ENCODE measurements at places on chromosomes 13 and 19. TPM values are rescaled to one million over a fixed set of nuclear protein-coding genes. Genes with fewer than 3 reads are reported as not detected.

DNA sequence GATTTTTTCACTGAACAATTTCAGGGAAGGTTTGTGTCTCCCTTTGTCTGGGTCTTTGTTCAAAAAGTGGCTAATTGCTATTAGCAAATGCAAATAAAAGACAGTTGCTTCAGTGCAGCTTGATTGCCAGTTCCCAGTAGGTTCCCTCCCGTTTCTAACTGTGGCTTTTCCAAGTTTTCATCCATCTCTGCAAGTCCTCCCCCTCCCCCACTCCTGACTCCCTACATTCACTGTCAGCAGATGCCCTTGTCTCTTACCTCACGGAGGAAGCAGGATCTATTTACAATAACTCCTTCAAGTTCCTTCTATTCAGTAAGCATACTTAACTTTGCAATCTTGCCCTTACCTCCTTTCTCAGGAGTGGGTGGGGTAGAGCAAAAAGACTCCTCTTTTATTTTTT, 55.4 kb upstream of the SCEL start:
- DNase-seq, result no peak

DNA sequence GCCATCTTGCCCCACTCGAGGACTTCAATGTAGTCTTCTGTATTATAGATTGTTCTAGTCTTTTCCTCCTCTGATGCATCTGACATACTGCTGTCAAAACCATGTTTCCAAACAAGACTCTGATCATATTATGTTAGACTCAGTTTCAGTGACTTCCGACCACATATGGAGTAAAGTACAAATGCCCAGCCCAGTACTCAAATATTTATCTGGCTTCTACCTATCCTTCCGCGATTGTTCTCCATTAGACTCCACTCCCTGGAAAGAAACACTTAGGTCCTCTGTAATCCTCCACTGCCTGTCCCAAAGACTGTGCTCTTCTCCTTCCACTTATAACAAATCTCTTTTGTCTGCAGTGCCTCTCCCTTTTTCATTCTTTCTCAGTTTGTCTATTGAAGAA, 439.5 kb downstream of the EFNB2 start:
- no peak for DNase-seq

DNA sequence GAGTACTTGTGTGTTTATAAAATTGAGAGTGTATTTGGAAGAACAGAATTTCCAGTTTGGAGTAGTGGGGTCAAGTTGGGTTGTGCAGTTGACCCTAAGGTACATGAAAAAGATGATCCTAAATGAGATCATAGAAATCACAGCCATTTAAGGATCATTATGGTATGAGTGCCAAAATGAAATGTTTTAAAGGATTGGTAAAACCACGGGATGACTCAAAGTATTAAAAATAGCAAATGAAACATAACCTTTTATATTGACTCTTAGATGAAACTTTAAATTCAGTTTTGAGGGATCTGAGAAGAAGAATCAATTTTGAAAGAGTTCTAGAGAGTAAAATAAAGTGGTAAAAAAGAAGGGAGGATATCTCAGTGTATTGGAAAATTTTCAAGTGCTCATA, 773.8 kb downstream of the GPC5 start:
- no peak for DNase-seq

GRCh38 chr19:33448159-33448516, 73.5 kb downstream of the PEPD start:
- DNase-seq, result no peak

Gene CABP5
- not detected for total RNA-seq

DNA sequence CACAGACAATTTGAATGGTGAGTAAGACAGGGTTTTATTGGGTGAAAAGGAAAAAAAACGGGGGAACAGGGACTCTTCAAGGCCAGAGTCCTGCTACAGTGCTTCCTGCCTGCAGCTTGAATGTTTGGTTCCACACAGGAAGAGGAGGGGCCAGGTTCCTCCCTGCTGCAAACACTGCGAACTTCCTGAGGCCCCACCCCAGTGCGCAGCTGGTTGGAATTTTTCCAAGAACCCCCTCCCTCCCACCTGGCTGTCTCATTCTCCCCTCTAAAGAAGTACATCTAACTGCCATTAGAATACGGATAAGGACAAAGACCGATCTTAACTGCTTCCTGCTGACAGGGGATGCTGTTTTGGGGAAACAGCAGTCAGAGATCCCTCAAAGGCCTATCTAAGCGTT, 184.9 kb downstream of the GGACT start:
- DNase-seq, result no peak

DNA sequence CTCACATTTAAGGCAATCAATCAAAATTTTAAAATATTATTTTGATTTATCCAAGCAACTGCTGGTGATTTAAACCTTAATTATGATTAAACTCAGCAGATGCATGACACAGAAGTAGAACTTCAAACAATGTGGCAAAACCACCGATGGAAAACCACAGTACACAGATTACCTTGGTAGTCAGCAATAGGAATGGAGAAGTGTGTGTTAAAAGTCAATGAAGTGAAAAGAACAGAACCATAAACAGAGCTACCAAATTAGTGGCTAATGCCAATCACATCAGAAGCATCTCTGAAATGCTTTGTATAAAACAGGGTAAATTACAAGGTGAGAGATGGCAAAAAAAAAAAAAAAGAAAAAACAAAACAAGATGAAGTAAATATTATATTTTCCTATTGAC, 31.2 kb downstream of the KATNAL1 start:
- no peak for DNase-seq

- DNase-seq, result peak; percentile 70
These were observed 606 bp downstream of the ERCC5 start for GRCh38 chr13:102846261-102847015.

GRCh38 chr19:30168760-30169159, 203.4 kb upstream of the ZNF536 start:
- DNase-seq, result no peak

GRCh38 chr13:42815681-42816080, 34.3 kb downstream of the FAM216B start:
- no peak for DNase-seq

DNA sequence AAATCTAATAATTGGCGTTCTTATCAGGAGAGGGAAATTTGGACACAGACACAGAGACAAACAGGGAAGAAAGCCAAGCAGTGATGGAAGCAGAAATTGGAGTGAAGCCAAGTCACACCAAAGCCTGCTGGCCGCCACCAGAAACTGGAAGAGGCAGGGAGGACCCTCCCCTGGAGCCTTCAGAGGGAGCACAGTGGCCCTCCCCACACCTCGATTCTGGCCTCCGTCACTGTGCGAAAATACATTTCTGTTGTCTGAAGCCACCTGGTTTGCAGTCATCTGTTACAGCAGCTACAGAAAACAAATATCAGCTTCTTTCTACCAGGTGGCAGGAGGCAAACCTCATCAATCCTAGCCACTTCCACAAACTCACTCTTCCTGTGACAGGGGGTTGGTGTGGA, 8.3 kb upstream of the TLE6 start:
- peak; percentile 74 for DNase-seq

All from adrenal gland (tissue), 19 donors.